Activated T-helper 1 cell treated with anti-CD3 and anti-CD28 coated beads, Interleukin-2, amount 50 U/mL, for 16 hours (primary cell): ENCODE measurements at places on chromosomes 4 and X.

DNA sequence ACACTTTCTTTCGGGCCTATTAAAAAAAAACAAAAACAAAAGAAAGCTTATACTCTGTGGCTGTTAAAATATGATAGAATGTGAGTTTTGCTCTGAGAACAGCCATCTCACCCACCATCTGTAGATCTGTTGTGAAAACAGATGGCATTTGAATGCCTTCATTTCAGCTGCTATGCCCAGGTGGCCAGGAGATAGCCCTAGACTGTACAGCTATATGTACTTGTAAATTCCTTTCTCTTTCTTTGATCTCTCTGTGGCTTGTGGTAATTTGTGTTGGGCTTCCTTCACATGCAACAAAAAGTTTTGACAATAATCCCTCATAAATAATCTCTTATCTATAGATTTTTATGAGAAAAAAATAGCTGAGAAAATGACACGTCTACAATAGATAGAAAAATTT is 38.1 kb downstream of the PNPLA4 start:
- no peak for DNase-seq

GRCh38 chr4:19187691-19188090 is 1064.0 kb upstream of the SLIT2 start:
- DNase-seq, result no peak

- DNase-seq, result no peak
Observed at GRCh38 chr4:188201851-188202250, 62.6 kb downstream of the TRIML1 start.

DNA sequence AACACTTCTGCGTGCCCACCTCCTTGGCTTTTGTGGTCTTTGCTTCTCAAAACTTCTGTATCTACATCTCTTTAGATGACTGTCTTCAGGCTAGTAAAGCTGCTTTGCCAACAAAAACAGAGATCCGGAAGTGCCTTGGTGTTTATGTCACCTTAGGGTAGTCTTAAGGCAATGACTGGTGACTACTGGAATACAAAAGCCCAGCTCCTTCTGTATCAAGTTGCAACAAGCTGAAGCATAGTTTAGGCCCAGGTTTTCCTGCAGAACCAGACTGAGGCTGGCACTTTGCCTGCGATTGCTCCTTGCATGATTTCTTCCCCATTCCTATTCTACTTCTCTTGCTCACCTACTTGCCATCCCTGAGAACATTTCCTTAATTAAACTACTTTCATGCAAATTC is 333.8 kb downstream of the DMD start:
- no peak for DNase-seq

DNA sequence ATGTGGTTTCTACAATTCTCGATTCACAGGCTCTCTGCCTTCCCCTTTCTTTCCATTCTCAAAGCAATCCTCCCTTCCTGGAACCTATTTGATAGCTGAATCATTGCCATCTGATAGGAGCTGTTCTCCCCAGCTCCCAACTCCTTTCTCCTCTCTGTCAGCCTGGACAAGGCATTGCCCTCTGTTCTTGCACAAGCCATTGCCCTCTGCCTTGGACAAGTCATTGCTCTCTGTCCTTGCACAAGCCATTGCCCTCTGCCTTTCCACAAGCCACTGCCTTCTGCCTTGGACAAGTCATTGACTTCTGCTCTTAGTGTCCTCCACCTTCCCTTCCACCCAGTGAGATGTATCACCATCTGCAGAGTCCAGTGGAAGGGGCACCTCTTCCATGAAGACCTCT is 256.1 kb upstream of the STS start:
- DNase-seq, result no peak

GRCh38 chr4:15054541-15054940 is 52.3 kb downstream of the CPEB2 start:
- no peak for DNase-seq

- no peak for DNase-seq
Observed at GRCh38 chrX:86263526-86263925, 115.3 kb downstream of the DACH2 start.
